ENCODE measurements at places on chromosomes 1 and 21.
A peak's percentile ranks its signal among the peaks of the same experiment; 100 is the strongest.

- DNase-seq: no peak
Measured at GRCh38 chr1:119898530-119898929, 2.2 kb upstream of the ADAM30 start.

GRCh38 chr21:37982496-37983318 is 66.5 kb upstream of the KCNJ6 start:
- DNase-seq: no peak

- DNase-seq: no peak
Measured at GRCh38 chr1:224700918-224701531, 84.9 kb downstream of the CNIH3 start.

DNA sequence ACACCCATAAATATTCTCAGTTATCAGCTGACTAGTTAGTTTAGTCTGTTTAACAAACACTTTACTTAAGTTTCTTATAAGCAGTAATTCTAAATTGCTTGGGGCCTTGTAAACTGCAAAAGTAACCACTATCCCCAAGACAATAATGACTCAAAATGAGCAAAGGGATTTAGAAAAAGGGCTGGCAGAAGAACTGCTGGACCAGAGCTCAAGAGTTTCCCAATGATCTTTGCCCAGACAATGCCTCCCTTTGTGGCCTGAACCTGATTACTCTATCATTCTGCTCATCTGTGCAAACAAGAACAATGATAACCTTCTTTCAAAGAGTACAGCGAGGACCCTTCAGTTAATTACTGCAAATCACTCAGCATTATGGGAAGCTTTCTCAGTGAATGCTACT is 123.5 kb downstream of the TIAM1 start:
- no peak for DNase-seq

GRCh38 chr1:229339520-229339919 is 3.3 kb downstream of the CCSAP start:
- no peak for DNase-seq

DNA sequence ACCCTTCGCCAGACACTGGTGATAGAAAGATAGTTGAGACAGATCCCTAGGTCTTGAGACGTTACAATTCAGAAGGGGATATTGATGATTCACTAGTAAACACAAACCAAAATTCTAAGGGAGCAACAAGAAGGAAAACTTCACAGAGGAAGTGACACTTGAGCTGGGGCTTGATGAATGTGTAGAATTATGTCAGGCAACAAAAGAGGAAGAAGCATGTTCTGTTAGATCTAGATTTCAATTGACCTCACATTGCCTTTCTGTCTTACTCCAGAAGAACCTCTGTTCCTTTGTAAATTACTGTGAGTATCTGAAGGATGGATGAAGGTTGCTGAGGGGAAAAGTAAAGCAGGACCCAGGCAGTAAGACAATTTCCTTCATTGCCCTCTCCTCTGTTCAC is 328.2 kb downstream of the KCTD3 start:
- no peak for DNase-seq

- DNase-seq: no peak
Measured at GRCh38 chr1:177275736-177276135, 105.0 kb downstream of the BRINP2 start.

DNA sequence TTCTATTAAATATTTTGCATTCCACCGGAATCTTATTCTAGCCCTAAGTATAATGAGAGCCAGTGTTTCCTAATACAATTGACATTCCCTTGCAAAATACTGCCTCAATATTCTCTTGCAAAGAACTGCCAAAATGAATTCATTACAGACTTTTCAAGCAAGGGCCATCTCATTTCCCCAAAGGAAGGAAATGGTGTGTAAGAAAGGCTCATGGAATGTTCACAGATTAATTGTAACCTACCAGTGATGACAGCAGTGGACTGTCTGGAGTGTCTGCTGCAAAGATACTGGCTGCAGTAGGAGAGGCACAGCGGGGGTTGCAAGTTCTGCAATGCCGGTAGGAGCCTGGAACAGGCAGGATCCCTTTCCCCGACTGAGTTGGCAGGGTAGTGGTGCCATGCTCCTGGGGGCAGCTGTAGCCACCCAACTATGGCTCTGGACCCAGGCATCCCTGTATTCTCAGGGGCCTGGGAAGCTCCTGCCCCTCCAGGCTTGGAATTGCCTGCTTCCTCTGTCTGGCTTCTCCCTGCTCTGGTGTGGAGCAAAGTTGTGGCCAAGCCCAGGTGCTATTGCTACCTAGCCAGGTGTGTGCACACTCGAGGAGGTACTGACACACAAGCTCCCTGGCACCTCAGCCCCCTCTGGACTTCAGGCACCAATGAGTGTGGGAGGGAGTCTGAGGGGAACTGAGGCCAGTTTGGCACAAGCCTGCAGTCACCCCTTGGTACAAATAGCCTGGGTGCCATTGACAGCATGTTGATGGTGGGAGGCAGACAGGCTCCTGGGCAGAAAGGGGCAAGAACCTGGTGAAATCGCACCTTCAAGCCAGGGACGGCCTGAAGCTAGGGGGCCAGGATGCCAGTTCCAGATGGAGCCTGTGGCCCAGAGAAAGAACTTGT is 1371.0 kb downstream of the KCNT2 start:
- DNase-seq: no peak

DNA sequence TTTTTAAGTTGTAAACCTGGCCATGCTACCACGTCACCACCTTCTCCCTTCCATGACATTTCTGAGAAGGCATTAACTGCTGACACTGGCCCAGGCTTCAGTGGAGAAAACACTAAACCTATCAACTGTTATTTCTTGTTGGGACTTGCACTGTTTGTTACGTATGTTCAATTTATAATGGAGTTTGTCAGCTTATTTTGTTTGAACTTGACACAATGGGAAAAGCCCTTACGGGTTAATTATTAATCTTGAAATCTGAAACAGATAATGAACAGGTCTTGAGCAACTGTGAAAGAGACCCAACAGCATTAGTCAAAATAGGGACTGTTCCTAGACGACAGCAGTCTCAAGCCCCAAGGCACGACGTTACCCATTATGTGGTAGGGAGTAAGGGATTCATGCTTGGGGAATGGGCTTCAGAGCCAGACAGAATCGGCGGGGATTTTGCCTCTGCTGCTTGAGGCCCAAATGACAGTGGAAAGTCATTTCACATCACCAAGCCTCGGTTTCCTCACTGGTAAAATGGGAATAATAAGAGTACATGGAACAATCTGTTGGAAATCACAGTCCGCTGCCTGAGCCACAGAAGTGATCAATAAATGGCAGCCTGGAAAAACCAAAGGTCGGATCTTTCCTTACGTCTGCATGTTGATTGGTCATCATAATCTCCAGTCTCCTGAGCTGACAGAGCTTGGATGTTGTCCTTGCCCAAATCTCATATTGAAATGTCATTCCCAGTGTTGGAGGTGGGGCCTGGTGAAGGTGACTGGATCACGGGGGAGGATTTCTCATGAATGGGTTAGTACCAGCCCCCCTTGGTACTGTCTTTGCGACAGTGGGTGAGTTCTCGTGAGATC is 44.5 kb downstream of the TIAM1 start:
- DNase-seq: no peak

GRCh38 chr1:208093754-208094719 is 150.1 kb downstream of the PLXNA2 start:
- peak; percentile 42 for DNase-seq

DNA sequence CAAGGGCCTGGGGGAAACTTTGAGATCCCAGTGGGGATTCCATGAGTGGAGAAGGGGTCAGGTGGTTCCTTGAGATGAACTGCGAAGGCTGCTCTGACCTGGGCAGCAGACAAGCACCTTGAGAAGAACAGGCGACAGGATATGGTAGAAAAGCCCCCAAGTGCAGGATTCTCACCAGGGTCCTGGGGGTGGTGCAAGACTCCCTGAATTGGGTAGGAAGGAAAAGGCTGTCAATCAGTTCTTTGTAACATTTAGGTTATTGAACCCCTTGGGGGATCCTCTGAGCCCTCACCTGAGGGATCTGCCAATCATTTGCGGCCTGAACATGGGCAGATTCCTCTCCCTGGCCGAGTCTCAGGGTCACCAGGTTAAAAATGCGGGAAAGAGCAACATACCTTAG is 2.4 kb upstream of the PRAMEF12 start:
- no peak for DNase-seq

DNA sequence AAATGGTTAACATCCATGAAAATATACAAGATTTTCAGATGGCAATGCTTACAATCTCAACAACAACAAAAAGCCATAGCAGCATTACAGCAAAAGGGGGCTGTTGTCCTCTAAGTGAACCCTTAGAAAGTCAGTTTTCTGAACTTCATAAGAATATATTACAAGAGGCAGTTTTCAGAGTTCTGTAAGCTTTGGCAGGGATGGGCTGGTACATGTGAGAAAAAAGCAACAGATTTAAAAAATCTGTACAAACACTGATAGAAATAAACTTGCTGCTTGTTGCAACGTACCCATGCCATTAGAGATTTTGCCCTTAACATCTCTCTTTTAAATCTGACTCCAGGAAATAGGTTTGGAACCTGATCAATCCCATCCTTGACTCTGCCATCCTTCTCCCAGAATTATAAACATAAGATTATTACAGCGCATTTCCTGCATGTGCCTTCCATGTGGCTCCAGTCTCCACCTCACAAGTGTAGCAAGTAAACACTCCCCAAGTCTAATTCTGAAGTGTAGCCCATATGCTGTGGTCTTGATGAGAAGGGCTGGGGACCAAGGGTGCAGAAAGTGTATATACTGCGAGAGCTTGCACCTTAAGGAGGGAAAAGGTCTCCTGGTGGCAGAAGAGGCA is 101.4 kb upstream of the TSPAN2 start:
- no peak for DNase-seq

DNA sequence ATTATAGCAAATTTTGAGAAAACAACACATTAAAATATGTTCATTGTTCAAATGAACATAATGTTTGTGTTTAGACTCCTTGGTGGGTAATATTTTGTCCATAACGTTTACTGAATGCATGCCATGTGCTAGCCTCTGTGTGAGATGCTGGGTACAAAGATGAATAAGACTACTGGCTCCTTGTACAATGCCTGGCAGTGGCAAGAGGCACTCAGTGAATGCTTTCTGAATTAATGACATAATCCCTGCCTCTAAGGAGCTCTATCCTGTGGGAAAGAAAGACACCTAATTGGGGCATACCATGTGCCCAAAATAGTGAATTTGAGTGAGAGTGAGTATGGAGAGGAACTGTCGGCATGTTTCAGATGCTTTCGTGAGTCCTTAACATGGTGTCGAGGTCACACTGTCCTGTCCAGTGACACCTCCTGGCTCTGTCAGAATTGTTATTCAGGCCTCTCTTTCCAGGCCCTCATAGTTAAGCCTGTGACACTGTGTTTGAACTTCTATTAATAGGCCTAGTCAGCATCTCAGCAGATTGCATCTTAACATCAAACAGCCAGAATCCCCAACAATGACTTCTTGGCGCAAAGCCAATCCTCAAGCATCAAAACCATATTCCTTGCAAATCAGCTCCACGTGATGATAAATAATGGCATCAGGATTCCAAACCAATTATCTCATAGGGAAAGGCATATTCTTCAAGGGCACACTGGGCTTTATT is 32.8 kb upstream of the S1PR1 start:
- DNase-seq: no peak

DNA sequence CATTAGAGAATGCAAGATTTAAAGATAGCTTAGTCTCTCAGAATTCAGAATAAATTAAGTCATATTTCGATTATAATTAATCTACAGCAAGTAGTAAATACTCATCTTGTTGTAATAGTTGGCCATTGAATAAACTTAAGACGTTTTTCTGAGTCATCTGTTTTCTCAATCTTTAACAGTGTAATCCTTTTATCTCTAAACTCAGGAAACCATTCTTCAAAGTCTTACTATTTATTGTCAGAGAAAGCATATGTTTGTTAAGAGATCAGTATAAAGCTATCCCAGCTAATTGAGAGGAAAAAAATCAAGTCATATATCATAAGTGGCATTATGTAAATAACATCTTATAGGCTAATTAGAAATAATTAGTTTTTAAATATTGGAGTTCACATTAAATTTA is 201.2 kb upstream of the ADAMTS5 start:
- DNase-seq: no peak

DNA sequence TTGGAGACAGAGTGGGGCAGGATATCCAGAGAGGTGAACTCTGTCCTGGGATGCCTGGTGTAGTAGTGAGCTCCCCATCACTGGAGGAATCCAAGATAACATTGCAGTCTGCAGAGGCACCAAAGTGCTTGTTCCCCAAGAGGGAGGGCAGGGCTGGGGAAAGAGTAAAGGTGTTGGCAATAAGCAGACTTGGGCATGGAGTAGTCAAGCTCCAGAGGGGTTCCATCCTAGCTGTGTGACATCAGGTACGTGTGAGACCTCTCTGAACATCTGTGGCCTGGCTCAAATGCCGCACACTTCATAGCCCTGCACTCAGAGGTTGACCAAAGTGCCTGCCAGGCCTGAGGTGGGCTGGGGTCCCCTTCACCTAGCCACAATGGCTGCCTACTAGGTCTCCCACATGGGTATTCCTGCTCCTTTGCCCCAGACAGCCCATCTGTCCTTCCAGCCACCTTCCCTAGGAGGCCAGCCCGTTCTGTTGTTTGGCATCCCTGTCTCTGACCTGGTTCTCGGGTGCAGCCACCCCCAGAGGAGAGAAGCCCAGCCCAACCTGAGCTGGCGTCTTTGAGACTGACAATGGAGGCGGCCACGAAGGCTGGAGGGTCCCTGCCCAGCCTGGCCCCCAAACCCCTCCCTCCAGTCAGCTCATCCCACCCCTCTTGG is 2.8 kb upstream of the ARF1 start:
- DNase-seq: no peak

GRCh38 chr1:214404154-214404553 is 123.2 kb downstream of the SMYD2 start:
- DNase-seq: no peak

- no peak for DNase-seq
Measured at GRCh38 chr1:38686167-38686926, 173.2 kb downstream of the RRAGC start.

GRCh38 chr1:230861489-230861888 is 6.8 kb downstream of the C1orf198 start:
- no peak for DNase-seq

- DNase-seq: no peak
Measured at GRCh38 chr1:244280201-244280600, 171.5 kb downstream of the ADSS2 start.

DNA sequence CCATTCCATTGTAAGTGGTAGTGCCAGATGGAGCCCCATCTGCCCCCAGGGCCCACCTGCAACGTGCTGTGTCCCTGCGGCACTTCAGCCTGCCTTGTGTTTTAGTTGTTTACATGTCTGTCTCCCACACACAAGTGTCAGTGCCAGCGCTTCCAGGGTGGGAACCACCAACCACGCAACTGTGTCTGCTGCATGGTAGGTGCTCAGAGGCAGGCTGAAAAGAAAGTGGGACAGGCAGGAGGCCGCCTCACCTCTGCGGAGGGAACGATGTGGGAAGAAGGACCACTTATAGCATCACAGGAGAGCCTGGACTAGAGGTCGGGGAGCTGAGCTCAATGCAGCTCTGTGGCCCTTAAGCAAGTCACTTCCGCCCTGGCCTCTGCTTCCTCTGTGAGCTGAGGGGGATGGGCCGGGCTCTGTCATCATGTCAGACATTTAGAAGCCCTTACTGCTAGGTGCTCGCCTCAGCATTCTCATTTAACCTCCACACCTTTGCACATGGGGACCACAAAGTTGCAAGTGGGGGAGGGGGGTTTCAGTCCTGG is 17.9 kb downstream of the SLC9A1 start:
- DNase-seq: peak; percentile 41
